Esophagus squamous epithelium (tissue), 5 donors: ENCODE measurements at places on chromosomes 7 and 10.

DNA sequence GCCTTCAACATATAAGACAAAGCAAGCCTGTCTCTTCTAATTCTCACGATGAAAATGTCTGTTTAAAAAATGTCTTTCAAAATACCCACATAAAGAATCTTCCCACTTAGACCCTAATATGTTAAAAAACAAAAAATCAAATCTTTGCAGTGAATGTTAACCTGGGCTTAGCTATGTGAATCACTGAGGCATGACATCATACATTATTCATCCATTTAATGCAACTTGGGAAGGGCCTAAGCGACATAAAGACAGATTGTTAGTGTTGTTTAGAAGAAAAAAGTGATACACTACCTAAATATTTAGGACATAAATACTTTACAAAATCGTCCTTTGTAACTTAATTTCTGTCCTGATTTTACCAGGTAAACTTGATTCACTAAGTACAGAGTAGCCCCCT, 648.5 kb upstream of the NRP1 start:
- DNase-seq, result no peak

GRCh38 chr7:11831156-11831735, 752 bp downstream of the THSD7A start:
- no peak for DNase-seq

DNA sequence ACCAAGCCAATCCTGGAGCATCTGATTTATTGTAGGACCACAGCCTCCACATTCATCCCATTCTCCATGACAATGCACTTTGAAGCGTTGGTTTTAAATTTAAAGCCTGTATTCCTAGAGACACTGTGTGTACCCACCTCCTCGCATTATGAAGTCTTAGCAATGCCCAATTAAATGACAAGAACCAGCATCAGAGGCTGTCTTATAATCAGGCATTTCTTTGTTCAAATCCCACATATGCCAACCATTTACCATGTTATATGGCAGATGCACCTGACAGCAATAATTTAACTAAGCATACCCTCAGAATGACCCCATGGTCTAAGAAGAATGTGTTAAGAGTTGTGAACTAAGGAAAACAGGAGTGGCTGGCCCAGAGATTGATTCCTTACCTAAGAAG, 188.2 kb downstream of the IPMK start:
- DNase-seq, result no peak

- no peak for DNase-seq
These were observed 172.4 kb downstream of the PRPF18 start for GRCh38 chr10:13759168-13759567.

DNA sequence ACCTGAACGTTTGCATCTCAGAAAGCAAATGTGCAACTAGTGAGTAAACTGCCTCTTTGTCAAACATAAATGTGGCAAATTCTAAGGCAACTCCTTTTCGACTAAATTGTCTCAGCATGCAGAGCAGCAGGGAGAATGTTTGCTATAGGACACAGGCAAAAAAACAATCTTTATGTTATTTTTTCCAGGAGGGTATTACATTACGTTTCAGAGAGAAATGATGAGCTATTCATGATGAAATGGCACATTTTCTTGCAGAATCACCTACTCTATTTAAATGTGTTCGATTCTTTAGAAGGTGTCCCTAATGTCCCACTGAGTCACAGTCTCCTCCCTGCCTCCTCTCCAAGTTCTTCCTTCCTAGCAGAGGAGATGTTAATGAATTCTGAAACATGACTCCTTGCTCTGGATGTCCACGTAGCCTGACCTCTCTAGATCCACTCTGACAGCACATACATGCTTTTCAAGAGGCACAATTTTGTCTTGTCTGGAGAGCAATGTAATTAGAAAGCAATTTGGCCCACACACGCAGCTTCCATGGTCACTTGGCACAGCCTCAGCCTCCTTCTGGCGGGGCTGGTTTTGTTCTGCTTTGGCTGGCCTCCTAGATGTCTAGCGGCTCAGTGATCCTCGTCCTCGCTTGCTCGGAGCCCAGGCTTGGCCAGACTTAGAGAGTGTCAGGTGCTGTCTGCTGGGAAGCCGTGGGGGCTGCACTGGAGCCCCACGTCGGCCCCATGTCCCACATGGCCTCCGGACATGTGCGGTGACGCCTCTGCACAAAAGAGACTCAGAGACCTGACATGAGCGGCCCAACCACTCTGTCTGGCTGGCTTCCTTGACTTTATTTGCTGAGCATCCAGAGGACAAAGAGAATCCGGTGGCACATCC, 125.7 kb upstream of the ZNF438 start:
- no peak for DNase-seq

- DNase-seq, result no peak
These were observed 380 bp downstream of the NAT16 start for GRCh38 chr7:101179713-101180112.

DNA sequence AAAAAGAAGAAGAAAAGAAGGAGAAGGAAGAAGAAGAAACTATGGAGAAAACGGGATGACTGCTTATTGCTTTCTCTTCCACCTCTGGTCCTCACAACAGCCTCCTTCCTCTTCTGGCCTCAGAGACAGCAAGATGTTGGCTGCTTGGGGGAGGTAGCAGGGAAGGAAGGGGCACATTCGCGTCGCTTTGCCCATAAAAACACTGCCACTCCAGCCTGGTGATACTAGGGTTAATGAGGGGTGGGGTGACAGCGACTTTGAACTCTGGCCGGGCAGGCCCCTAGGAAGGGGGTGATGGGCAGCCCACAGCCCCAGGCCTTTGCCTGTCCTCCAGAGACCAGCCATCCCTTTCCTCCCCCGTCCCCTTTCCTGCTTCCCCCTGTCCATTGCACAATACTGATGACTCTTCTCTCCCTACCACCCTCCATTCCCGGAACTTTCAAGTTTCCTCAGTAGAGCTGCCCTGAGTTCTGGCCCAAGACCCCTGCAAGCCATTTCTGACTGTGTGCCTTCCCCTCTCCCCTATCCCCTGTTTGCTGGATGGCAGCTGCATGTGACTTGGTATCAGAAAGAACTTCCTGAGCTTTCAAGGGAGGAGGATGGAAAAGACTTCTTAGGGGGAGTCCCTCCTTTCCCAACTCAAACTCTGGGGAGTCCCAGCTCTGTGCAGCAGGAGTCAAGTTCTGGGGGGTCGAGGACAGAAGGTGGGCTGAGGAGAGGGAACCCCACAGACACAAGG, 2.2 kb upstream of the CUEDC2 start:
- DNase-seq, result no peak

- DNase-seq, result no peak
These were observed 41.1 kb downstream of the VIPR2 start for GRCh38 chr7:159103382-159104187.

- DNase-seq, result no peak
These were observed 107.0 kb upstream of the INSIG1 start for GRCh38 chr7:155190688-155191087.

GRCh38 chr7:19105546-19105945, 11.9 kb downstream of the TWIST1 start:
- no peak for DNase-seq

DNA sequence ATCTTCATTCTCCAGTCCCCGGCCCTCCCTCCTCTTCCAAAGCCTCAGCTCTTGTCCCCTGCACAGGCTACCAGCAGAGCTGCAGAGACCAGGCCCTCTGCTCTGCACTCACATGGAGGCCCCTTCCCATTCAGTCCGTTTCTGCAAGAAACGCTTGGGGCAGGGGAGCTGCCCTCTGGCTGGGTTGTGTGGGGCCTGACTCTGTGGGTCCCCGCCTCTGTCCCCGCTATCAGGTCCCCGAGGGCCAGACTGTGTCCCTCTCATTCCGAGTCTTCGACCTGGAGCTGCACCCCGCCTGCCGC, 1.5 kb downstream of the PCOLCE start:
- DNase-seq, result no peak

- no peak for DNase-seq
These were observed 205.5 kb upstream of the CDC14C start for GRCh38 chr7:48718731-48719378.

DNA sequence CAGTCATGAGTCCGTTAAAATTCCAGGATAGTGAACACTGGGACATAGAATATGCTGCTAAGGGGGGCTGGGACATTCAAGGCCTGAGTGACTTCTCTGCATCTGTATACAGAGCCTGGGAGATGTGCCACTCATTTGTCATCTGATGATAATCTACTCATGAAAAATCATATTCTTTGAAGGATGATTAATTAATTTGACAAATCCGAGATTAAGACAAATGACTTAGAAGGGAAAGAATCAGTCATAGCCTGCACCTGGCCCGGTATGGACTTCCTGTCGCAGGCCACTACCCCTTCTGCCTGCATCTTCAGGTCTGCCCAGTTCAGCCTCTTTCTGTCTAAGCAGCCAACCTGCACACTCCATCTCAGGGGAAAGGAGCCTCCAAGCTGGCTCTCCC, 18.8 kb upstream of the FAM170B start:
- DNase-seq, result no peak

DNA sequence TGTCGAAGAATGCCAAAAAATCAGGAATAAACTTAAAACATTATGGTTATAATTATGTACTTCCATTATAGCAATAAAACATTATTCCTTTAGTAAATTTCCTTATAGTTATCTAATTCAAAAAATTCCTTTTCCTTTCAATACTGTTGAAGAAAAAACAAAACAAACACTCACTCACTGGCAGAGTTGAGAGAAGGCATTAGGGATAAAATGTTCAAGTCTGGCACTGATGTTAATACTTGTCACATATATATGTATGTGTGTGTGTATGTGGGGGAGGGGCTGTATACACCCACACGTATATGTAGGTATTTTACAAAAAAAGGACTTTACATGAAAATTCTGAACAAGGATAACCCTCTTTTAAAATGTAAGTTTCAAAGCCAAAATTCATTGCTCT, 150.2 kb upstream of the MEOX2 start:
- no peak for DNase-seq

GRCh38 chr7:85426487-85426960, 239.7 kb upstream of the SEMA3D start:
- DNase-seq, result no peak

- DNase-seq, result no peak
These were observed 73.6 kb downstream of the EPC1 start for GRCh38 chr10:32273336-32273735.

DNA sequence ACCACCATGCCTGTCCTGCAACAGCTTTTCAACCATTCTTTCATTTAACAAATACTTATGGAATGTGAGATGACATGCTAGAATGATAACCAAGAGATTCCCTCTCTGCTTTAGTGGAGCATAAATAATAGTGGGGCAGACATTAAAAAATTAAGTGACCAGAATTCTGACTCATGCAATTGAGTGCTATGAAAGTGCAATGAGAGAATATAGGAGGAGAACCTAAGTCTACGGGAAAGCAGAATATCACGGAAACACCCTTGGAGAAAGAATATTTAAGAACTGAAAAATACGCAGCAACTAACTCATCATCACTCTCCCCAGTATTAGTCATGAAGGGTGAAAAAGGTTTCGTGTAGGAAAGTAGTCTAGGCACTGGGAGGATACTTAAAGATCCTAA, 7.1 kb downstream of the KIF5B start:
- no peak for DNase-seq

DNA sequence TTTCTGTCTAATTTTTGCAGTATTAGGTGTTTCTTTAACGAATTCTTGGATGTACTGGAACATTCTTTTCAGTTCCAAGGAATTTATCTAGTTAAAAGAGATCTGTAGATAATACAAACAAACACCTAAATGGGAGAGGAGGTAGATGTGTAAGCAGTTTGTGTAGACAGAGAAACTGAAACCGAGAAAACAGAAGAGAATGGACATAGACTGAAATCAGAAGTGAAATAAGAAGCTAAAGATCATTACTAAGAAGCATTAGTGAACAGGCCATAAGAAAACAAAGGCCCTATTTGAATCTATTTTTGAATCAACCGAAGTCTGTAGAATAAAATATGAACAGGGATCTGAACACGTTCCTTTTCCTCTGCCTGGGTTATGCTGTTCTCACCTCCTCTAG, 26.5 kb upstream of the TMEM229A start:
- no peak for DNase-seq

GRCh38 chr10:17607603-17608332, 9.4 kb downstream of the HACD1 start:
- no peak for DNase-seq

GRCh38 chr7:125926621-125927020, 997.0 kb upstream of the POT1 start:
- DNase-seq, result no peak

DNA sequence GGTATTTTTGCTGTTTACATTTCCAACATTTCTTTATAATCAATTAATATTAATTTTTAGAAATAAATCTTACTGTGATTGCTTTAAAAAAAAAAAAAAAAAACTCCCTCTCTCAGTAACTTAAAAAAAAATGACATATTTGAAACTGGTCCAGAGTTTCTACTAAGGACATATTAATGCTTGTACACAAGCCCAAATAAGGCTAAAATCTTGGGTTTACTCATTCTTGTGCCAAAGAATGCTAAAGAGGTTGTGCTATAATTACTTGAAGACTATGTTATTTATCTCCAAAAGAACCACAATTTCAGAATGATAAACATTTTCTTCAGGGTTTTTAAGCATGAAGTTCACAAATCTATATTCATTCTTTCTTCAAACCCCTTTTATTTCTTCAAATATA, 39.4 kb upstream of the PHF14 start:
- no peak for DNase-seq

- DNase-seq, result no peak
These were observed 38.1 kb downstream of the CFAP46 start for GRCh38 chr10:132904181-132904813.

DNA sequence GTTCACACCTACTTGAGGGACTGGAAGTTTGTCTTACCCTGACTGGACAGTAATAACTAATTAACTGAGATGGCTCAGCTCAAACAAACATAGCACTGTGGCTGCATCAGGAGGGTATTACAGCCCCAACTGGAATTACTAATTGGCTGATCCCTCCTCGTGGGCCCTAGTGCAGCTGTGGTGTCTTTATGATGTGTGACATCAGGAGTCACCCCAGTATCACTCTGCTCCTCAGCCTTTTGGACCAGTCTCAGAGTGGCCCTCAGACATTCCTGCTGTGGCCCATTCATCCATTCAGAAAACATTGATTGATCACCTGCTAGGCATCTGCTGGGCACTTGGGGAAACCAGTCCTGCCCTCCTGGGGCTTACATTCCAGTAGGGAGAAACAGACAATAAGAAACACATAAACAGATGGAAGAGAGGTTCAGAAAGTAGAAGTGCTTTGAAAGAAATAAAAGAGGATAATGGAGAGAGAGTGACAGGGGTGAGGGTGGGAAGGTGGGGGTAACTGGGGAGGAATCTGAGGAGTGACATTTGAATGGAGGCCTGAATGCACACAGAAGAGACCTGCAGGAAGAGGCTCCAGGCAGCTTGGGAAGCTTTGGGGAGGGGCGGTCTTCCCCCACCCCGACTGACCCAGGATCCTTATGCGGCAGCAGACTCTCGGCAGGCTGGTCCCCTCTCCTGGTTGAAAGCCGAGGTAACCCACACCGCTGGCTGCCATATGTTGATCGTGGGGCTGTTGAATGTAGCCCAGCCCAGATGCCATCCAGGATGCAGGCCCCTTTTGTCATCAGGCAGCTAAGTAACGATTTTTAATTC, 113.1 kb downstream of the C10orf105 start:
- no peak for DNase-seq

- no peak for DNase-seq
These were observed 1.6 kb upstream of the IDI1 start for GRCh38 chr10:1050554-1050953.

GRCh38 chr10:89022734-89023133, 32.1 kb downstream of the FAS start:
- DNase-seq, result no peak
